ENCODE measurements at places on chromosomes 4 and X.

- no peak for DNase-seq
Observed at GRCh38 chr4:143288171-143288570, 48.5 kb upstream of the GAB1 start.

DNA sequence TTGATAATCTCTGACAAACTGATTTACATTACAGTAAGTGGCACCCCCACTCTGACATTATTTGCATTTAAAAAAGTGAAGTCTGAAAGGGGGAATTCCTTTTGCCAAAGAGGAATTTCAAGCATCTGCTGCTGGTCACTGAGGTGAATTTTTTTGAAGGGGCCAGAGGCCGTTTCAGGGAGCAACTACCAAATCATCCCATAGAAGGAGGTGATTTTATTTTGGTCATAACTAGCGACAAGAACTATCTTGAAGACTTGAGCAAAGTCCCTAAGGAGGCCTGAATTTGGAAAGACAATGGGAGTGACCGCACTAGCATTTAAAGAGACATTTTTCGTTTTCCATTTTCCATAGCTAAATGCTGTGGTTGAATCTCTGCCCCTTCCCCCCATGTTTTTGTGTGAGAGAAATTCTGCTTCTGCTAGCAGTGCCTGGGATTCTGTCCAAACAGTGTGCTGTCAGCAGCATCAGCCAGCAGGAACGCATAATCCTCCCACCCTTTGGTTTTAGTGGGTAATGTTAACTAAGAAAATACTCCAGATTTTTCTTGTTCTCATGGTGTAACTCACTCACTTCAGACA lies 110.1 kb upstream of the MED14 start:
- DNase-seq: no peak

DNA sequence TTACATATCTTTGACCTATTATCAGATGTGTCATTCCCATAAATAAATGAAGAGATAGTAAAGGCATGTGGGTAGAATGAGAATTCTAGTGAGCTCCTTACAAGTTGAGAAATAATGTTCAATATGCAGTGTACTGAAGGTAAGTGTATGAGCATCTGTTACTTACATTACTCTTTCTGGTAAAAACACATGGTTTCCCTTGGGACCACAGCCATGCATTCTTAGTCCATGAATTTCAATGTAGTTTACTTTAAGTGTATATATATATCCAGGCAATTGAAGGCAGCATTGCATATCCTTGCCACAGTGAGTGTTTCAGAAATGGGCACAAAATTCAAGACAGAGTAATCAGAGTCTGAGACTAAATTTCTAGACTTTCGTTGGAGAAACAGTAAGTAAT lies 277.2 kb downstream of the CXXC4 start:
- DNase-seq: no peak

DNA sequence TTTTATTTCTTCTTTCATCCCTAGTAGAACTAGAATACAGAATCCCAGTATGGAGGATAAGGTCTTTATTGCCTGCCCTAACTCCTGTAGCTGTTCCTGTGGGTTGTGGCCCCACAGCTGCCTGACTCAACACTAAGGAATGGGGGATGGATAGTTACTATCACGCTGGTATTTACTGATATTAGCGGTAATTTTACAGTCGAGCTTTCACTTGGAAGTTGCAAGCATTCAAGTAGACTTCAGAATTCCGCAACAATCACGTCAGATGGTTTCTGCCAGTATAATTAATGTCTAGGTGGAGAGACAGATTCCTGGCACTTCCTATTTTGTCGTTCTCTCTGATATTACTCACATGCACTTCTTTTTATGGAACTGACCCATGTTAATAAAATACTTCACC lies 489.8 kb downstream of the PABPC4L start:
- no peak for DNase-seq

- no peak for DNase-seq
Observed at GRCh38 chrX:21986596-21986995, 45.5 kb upstream of the PHEX start.

DNA sequence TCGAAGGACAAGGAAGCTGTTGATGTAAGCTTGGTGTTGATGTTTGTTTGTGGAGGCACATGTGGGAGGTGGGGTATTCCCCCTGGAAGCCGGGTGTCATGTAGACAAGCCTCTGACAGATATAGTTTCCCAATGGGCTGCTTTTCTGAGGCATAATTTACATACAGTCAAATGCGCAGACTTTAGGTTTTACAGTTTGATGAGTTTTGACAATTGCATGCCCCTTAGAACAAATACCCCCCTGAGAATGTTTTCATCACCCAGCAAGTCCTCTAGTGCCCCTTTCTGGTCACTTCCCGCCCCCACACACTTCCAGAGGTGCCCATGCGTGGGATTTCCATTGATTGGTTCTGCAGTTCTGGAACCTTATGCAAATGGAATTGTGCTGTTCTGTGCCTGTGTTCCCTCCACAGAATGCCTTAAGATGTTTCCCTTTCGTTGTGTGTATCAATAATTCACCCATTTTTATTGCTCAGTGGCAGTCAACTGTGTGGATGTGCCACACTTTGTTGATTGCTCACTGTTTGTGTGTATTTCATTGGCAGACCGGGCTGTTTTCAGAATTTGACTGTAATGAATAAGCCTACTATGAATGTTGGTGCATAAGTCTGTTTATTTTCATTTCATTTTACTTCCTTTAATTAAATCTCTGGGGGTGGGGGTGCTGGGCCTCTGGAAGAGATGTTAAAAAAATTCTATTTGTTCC lies 8.5 kb downstream of the EVC start:
- no peak for DNase-seq

DNA sequence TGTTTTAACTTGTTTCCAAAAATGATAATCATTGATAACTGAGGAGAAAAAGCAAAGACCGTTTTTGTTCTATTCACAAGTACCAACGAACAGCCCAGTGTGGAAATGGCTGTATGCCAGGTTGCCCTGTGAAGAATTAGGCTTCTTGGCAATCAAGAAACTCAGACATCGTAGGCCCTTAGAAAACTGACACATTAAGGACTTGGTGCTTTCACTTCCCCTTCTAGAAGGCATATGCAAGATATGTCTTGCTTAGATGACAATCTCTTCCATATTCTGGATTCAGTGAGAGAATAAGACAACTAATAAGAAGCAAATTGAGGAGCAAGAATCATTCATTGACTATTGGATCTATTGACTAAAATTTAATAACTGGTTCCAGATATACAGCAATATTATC lies 56.6 kb downstream of the ANAPC10 start:
- DNase-seq: peak; percentile 66

- DNase-seq: no peak
Observed at GRCh38 chr4:41678951-41679350, 69.6 kb downstream of the PHOX2B start.

DNA sequence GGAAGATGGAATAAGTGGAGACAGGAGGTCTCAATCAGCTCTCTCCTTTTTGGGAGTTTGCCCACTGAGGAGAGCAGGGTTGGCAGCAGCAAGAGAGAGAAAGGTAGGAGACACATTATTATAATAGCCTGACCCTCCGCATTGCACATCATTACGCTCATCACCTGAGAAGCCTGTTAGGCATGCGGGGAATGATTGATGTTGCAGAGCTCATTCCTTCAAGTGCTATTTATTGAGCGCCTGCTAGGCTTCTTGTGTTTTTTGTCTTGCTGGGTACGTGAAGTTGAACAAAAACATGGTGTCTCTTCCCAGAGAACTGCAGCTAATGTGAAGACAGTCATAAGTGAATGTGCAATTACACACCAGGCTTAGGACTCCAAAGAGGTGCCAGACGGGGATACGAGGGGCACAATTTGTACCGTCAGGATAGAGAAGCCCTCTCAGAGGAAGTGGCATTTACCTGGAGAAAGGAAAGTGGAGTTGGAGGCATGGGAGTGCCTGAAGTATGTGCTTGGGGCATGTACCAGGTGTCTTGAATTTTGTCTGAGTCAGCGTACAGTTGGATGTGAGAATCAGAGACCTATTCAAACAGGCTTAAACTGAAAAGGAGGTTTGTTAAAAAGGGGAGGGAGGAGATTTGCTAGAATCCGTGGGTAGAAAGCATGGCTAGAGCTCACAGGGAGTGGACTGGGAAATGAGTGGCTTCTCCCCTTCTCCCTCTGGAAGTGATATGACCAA lies 90.2 kb upstream of the SOD3 start:
- no peak for DNase-seq

- DNase-seq: peak; percentile 69
Observed at GRCh38 chr4:146511381-146511780, 10.4 kb downstream of the SLC10A7 start.

DNA sequence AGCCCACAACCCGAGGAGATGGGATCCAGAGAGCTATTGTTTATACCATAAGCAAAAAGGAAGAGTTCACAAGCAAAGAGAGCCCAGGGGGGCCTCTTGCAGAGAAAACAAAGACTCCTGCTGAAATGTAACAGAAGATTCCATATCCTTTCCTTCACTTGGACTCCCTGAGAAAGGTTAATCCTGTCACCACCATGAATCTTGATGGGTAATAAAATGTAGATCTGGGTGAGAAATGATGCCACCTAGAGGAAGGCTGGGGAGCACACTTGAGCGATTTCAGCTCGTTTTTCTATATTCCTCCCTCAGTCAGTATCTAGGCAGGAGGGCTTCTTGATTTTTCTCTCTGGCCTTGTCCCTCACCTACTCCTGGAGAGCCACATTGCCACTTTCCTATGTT lies 10.2 kb upstream of the KCNE5 start:
- peak; percentile 53 for DNase-seq

DNA sequence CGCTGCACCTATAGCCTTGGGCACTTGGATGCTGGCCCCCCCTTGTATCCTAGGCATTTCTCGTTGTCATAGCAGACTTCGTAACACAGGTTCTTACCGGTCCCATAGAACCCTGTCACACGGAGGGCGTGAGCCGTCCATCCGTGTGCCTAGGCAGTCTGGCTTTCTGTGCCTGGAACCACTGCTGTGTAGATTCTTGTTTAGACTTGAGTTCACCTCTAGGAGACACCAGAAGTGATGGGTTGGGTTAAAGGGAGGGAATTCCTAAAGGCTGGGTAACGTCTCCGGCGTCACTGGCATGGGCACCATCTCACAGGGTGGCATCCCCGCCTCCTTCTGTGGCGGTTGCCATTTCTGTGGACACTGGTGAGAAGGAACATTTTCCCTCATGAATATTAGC lies 13.5 kb upstream of the NKX1-1 start:
- DNase-seq: no peak

GRCh38 chr4:98955229-98955628 lies 26.3 kb upstream of the EIF4E start:
- no peak for DNase-seq

- DNase-seq: peak; percentile 48
Observed at GRCh38 chr4:69749771-69750170, 10.6 kb downstream of the SULT1B1 start.

DNA sequence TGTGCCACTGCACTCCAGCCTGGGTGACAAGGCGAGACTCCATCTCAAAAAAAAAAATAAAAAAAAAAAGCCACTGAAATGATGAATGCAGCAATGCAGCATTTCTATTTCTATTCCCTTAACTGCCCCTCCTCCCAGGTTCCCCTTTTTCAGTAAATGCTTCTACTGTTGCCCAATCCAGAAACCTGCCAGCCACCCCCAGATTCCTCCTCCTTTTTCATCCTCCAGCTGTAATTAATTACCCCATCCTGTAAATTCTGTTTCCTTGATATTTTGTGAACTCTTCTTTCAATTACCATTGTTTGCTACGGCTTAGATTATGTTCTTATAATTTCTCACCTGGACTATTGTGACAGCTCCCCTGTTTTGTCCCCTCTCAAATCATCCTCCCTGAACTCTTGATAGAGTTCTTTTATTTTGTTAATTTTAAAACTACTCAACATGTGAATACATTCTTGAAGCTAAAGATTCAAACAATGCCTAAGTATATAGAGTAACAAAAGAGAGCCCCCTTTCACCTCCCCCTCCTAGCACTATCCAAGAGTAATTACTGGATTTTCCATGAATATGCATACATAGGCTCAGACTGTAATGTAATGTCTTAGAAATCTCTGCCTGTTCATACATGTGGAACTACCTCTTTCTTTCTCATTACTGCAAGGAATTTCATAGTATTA lies 140.6 kb upstream of the GPC4 start:
- DNase-seq: peak; percentile 1

- no peak for DNase-seq
Observed at GRCh38 chr4:180558427-180558826, 1684.8 kb upstream of the TENM3 start.

GRCh38 chr4:124055896-124056295 lies 656.6 kb downstream of the ANKRD50 start:
- DNase-seq: no peak

DNA sequence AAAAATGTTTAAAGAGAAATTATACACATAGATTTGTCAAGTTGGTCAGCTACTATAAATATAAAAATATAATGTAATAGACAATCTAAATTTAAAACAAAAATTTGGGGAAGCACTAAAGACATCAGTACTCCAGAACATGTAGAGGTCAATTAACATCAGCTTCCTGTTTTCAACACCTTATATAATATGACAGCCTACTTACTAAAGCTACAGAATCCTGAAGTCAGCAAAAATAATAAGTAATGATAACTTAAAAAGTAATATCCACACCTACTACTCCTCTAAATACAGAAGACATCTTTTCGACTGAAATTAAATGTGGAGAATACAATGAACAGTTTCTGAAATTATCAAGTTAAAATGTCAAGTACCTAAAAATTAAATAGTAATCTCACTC lies 118.6 kb downstream of the LRBA start:
- DNase-seq: no peak

DNA sequence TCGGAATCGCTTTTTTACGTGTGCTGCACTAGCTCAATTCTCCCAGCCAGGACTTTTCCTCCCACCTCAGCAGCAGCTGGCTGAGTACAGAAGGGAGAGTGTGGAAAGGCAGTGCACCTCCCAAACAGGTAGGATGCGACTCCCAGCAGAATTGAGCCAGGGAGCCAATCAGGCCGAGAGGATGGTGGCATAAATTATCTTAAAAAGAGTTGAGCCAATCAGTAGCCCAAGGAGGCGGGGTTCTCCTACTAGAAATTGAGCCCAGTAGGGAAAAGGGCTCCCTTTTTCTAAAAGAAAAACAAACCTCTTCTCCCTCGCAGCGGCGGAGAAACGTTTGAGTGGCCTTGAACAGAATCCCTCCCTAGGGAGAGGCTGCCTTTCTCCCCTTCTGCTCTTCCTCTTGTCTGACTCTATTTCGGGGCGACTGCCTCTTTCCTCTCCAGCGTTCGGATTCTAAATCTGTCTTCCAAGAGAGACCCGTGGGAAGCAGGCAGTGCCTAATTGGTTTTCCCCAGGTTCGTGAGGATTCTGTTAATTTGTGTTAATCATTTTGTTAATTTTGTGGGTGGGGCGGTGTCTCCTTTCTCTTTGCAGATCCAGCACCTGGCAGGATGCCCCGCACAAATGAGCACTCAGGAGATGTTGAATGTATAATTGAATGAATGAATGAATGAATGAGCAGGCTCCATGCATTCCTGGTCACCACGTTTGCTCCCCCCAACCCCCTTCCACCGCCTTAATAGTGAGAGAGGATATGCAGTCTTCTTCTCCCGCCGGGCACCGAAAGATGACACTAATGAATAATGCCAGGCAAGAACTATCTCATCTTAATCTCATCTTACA lies at the start of gene GABRG1:
GABRG1 (minus strand) TSS at position 142 of the 843 bp plus-strand sequence; CDS start at position 1, 141 bp downstream.
- DNase-seq: no peak

DNA sequence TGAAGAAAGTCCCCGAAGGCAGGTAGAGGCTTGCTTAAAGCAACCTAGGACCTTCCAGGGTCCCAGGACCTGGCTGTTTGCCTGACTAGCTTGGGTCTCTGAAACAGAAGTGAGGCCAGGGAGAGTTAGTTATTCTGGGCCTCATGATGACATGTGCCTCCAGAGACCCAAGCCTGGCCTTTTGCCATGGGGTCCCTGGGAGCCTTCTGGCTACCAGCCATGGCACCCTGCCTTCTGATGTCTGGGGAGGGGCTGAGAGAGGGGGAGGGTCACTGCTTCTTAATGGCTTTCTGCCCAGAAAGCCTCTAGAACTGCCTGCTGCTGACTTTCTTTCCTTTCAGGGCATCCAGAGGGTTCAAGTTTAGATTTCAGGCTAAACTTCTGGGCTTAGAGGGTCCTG lies 1.0 kb upstream of the STARD8 start:
- no peak for DNase-seq
